T-helper 1 cell (primary cell): ENCODE measurements at places on chromosomes 16 and 17.

GRCh38 chr17:66417300-66417719 lies 114.9 kb downstream of the PRKCA start:
- no peak for DNase-seq

- no peak for DNase-seq
These were observed 15.9 kb downstream of the PEMT start for GRCh38 chr17:17575360-17576251.

- no peak for DNase-seq
These were observed 105.9 kb downstream of the SALL1 start for GRCh38 chr16:51045186-51045585.

- DNase-seq: no peak
These were observed 185.8 kb downstream of the SNX29 start for GRCh38 chr16:12162151-12162985.

DNA sequence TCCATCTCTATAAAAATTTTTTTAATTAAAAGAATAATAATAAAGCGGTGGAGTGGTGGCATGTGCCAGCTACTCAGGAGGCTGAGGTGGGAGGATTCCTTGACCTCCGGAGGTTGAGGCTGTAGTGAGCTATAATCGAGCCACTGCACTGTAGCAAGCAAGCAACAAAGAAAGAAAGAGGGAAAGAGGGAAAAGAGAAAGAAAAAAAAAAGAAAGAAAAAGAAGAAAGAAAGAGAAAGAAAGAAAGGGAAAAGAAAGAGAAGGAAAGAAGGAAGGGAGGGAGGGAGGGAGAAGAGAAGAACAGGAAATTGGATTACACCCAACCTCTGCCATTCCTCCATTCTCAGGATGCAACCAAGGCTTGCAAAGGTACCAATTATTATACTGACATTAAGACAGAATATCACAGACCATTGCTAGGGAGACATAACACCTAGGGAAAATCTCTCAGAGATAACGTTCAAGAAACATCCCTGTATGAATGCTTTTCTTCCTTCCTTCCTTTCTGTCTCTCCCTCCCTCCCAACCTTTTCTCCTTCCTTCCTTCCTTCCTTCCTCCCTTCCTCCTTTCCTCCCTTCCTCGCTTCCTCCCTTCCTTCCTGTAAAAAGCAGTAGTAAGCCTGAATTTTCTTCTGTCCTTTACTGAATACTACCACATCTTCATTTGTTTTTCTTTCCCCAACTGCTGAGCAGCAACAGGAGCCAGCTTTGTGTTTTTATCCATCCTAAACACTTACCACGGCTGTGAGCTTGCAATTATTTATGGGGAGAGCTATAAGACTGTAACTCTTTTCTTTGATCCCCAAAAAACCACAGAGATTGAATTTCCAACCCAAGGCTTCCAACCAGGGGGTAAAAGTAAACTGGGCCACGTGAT lies 1.8 kb upstream of the LITAF start:
- no peak for DNase-seq

GRCh38 chr16:2498531-2499253 lies 15.1 kb upstream of the ATP6V0C start:
- DNase-seq: no peak

GRCh38 chr16:53920988-53921387 lies 217.0 kb downstream of the FTO start:
- no peak for DNase-seq

GRCh38 chr16:11006656-11007055 lies 62.3 kb downstream of the CLEC16A start:
- no peak for DNase-seq

DNA sequence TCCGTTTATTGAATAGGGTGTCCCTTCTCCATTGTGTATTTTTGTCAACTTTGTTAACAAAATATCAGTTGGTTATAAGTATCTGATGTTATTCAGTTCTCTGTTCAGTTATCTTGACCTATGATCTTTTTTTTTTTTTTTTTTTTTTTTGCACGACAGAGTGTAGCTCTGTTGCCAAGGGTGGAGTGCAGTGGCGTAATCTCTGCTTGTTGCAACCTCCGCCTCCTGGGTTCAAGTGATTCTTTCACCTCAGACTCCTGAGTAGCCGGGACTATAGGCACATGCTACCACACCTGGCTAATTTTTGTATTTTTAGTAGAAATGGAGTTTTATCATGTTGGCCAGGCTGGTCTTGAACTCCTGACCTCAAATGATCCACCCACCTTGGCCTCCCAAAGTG lies 215.8 kb downstream of the BCAS3 start:
- DNase-seq: no peak

DNA sequence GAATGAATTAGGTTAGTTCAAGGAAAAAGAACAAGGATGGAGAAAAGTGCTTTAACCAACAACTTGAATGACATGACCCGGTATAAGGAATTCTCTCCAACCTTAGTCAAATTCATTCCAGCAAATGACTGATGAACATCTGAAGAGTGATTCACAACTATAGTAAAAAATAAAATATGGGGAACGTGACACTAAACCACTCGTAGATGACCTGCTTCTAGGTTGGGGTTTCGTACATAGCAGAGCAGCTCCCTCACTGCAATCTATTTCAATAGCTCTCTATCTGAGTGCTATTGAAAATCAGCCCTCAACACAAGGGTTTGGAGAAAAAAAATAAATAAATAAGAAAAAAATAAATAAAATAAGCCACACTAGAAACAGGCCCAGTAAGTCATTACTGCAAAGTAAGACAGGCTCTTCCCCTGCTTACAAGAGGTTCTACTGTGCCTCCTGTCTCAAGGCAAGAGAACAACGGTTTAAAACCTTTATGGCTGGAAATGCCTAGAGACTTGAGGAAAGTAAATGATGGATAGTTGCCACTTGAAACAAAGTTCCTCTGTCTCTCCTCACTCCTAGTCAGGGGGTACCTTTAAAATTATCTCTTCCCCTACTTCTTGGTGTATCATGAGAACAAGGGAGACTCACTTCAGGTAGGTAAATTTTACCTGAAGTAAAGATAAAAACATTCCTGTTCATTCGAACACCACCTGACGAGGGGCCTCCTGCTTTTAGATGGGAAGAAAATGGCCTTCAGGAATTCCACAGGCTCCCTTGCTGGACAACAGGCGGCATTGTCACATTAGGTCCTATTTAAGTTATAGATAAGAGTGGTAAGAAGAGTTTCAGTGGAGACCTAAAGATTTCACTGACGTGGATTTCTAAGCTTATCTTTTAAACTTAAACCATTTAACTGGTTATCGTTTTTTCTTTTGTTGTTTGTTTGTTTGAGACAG lies 20.5 kb downstream of the COG7 start:
- DNase-seq: no peak

DNA sequence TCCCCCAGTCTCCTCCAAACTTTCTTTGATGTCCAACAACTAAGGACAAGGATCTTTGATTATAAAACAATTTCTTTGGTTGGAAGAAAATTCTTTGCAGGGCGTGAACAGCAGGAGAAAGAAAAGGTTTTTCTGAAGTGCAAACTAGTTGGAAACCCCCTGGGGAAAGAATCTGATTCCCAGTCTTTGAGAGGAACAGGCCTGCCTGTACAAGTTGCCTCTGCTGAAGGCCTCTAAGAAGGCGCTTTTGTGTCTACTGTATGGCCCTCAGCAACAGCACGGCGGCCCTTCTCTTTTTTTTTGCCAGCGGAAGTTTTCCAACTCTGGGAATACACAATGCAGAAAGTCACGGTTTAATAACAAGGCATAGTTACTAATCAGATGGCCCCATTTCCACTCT lies 14.0 kb downstream of the RNF43 start:
- DNase-seq: no peak

GRCh38 chr16:5932906-5933305 lies 835.3 kb upstream of the EEF2KMT start:
- DNase-seq: no peak

- no peak for DNase-seq
These were observed 442 bp downstream of the ABCC3 start for GRCh38 chr17:50634915-50635731.

DNA sequence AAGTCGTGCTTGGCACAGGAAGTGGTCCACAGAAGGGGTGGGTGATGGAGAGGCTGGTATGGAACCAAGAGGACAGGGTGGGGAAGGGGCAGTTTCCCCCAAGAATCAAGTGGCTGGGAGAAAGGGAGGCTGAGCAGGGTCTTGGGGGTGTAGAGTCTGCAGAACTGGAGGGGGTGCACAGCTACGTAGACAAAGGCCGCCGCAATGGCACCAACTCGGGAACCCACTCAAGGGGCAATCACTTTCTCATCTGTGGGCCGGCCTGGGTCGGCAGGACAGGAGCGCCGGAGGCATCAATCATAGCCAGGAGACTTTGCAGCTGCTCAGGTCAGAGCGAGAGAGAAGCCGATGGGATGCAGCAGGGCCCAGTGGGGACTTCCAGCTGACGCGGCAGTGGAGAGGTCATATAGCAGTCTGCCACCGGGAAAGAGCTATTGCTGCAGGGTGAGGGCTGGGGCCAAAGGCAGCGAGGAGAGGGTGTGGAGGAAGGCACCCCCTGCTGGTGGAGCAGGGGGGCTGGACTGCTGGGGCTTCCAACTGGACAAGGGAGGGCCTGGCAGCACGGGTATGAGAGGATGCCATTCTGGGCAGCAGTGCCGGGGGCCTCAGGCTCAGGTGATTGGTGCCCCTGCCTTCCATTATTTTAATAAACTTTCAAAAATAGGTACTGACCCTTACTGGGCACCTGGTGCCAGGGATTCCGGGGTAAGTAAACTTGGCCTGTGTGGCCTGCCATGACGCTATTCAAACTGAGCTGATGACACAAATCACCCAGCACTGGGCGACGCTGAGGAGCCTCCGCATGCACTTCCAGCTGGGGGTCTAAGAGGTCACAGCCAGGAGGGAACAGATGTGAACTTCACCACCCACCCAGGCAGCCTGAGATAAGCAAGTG lies 52.5 kb upstream of the MTSS2 start:
- DNase-seq: no peak

GRCh38 chr16:51971184-51971583 lies 575.8 kb downstream of the TOX3 start:
- no peak for DNase-seq

DNA sequence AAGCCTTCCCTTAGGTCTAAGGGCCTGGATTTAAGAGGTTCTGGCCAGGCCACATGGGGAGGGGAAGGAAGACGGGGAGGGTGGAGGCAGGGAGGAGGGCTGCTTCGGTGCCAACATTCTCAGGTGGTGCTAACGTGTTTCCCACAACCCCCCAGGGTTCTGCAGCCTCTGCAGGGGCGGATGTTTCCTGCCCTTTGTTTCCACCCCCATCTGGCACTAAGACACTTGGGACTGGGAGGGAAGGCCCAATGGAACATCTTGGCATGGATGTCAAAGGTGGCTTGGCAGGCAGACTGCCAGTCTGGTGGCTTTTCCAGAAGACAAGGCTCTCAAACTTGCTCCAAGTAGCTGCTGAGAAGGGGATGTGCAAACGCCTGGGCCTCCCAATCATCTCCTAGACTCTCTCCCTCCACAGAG lies 12.7 kb downstream of the HIC1 start:
- DNase-seq: no peak

DNA sequence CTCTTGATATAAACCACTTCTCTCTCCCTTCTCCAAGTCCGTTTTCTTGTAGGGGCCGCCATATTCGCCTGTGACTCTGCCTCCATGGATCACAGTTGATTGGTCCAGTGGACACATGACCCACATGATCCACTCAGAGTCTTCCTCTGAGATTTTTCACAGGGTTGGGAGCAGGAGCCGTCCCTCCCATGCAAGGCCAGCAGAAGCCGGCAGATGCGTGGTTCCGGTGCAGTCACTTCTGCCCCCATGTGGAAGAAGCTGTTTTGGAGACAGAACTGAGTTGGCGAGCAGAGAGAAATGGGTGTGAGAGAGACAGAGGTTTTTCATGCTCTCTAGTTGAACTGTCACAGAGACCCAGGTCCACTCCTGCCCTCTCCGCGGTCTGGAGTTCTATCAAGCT lies 83.3 kb downstream of the C16orf95 start:
- DNase-seq: no peak

DNA sequence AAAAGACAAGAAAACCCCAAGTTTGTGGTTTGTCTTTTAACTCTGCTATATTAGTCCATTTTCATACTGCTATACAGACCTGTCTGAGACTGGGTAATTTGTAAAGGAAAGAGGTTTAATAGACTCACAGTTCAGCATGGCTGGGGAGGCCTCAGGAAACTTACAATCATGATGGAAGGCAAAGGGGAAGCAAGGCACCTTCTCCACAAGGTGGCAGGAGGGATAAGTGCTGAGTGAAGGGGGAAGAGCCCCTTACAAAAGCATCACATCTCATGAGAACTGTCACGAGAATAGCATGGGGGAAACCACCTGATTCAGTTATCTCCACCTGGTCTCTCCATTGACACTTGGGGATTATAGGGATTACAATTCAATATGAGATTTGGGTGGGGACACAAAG lies 13.5 kb upstream of the ADAM11 start:
- DNase-seq: no peak

DNA sequence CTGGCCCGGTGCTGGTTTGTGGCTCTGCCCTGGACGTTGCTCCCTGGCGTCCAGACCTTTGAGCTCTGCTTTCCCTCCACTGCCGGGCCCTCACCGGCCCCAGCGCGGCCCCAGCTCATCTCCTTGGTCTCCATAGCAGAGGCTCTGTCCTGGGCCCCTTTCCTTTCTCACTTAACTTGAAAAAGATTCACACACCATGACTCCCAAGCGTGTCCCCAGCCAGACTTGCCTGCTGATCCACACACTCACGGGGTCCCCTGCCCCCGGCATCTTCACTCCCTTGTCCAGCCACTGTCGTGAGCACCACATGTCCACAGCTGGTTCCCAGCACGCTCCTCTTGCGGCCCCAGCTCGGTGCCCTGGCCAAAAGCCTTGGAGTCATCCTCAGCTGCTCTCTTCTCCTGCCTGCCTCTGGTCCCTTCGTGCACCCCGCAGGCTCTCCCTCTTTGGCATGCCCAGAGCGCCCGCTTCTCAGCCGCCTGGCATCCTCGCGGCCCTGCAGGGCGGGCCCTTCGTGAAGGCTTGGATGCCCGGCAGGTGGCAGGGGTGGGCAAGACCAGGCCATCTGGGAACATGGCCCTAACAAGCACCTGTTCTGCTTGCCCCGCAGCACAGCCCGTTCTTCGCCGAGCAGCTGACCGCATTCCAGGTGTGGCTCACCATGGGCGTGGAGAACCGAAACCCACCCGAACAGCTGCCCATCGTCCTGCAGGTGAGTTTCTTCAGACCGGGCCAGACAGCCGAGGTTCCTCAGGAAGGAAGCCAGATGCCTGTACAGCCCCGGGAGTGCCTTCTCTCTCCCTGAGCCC lies 145.6 kb upstream of the CHMP6 start:
- no peak for DNase-seq

- DNase-seq: peak; percentile 47
These were observed 1.5 kb downstream of the FBRS start for GRCh38 chr16:30659507-30660423.

- no peak for DNase-seq
These were observed 713 bp downstream of the RHOT2 start for GRCh38 chr16:668519-669171.
